ENCODE measurements at places on chromosomes 3 and 15. TPM values are rescaled to one million over a fixed set of nuclear protein-coding genes. Genes with fewer than 3 reads are reported as not detected.

VILL gene
- 155 TPM for total RNA-seq

NOP10 gene
- 143 TPM for total RNA-seq

GRCh38 chr3:90011131-90011530, 903.7 kb downstream of the EPHA3 start:
- no peak overlapping the region for H3K4me3 ChIP-seq
- no peaks in the 10 kb centered on the region for H3K4me1 ChIP-seq
- H3K27ac ChIP-seq = no peak overlapping the region

GRCh38 chr3:49591615-49592014, 37.3 kb downstream of the BSN start:
- H3K27me3 ChIP-seq = no peaks in the 10 kb centered on the region
- no peak overlapping the region for H3K27ac ChIP-seq
- no peaks in the 10 kb centered on the region for H3K36me3 ChIP-seq
- no peak overlapping the region for H3K4me3 ChIP-seq

DNA sequence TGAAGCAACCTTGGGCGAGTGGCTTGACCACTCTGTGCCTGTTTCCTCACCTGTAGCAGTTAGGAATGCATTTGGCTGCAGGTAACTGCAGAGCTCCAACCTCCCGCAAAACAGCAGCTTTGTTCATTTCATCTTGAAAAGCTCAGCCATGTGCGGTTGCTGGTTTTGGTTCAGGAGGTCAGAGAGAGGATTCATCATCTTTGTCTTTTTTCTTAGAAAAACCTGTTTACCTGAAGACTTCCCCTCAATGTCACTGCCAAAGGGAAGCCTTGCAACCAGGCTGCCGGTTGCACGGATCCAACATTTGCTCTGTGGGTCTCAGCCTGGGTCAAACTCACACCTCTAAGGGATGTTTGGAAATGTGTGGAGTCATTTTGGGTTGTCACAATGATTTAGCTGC, 16.4 kb upstream of the FURIN start:
- H3K36me3 ChIP-seq = no peaks in the 10 kb centered on the region
- no peaks in the 10 kb centered on the region for H3K27me3 ChIP-seq
- no peak for DNase-seq
- no peak overlapping the region for H3K27ac ChIP-seq
- no peak overlapping the region for H3K4me3 ChIP-seq
- H3K4me1 ChIP-seq = no peaks in the 10 kb centered on the region
